Foreskin keratinocyte (primary cell): ENCODE measurements at places on chromosomes 7 and 10. TPM values are rescaled to one million over a fixed set of nuclear protein-coding genes. Genes with fewer than 3 reads are reported as not detected.

GRCh38 chr10:14772399-14772798 is 2.3 kb downstream of the FAM107B start:
- no peak for DNase-seq

- DNase-seq: no peak
Measured at GRCh38 chr7:91324663-91325062, 60.4 kb downstream of the FZD1 start.

Gene ODAD2
- total RNA-seq: 0.07 and 0.41 TPM in 2 replicates

Gene RTKN2
- 1.8 and 2.6 TPM in 2 replicates for total RNA-seq

Gene EFCAB10
- total RNA-seq: 0.18 and 0.31 TPM in 2 replicates

GRCh38 chr10:1573334-1573969 is 163.9 kb downstream of the ADARB2 start:
- no peak for DNase-seq

DNA sequence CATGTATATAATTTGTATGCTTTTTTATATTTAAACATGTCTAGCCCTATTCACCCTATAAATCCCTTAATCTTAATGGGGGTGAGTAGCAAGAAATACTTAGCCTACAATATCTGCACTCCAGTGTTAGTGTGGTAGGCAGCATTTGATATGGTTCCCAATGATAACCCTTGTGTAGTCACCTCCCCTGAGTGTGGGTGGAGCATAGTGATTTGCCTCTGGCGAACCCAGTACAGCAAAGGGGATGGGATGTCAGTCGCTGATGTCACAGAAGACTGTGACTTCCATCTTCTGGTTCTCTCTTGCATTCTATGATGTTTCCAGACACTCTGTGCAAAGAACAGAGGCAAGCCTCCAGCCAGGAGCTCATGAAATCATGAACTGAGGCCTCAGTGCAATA is 211.2 kb downstream of the CRPPA start:
- DNase-seq: no peak

- DNase-seq: no peak
Measured at GRCh38 chr10:97371696-97372095, 29.4 kb downstream of the RRP12 start.

- DNase-seq: no peak
Measured at GRCh38 chr10:77084431-77085144, 553.0 kb downstream of the KCNMA1 start.
